ENCODE measurements at places on chromosomes 7 and 10.
A peak's percentile ranks its signal among the peaks of the same experiment; 100 is the strongest.

DNA sequence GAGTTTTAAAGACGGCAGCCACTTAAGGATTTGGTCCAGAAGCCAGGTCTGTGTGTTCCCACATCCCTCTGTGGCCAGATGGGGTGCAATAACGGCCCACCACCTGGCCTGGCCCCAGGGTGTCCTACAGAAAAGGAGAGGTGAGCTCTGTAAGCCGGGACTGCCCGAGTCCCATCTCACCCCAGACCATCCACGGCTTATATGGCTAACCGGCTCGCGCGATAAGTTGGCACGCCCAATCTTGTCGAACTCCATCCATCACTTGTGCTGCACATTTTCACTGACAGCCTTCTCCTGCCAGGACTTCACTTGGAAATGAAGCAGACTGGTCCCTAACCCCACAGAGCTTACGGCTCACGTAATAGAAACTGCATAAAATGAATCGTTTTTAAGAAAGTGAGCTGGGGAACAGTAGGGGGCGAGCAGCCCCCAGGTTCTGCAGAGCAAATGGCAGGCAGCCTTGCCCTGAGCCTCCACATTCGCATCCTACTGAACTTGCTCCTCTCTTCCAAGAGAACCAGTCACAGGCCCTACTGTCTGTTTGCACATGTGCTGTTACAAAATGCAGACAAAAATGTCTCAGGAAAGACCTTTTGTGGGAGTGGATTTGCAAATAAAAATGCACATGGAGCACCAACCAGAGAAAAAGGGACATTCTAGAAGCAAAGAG is 98.2 kb downstream of the TNS3 start:
- no peak for DNase-seq

DNA sequence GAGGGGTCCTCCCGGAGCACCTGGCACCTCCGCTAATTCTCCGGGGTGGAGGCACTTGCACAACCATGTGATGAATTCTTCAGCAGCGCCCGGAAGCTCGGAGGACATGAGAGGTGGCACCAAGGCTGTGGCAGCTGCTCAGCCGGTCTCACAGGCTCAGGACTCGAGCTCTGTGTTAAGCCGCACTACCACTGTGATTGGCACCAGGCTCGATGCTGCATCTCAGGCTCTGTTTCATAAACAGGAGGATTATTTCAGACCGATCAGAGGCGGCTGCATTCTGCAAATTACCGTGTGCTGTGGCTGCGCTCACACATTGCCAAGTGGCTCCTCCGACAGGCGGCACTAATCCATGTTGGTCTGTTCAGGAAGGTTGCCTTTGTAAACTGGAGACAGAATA is 495.2 kb downstream of the DNAJB6 start:
- no peak for DNase-seq

DNA sequence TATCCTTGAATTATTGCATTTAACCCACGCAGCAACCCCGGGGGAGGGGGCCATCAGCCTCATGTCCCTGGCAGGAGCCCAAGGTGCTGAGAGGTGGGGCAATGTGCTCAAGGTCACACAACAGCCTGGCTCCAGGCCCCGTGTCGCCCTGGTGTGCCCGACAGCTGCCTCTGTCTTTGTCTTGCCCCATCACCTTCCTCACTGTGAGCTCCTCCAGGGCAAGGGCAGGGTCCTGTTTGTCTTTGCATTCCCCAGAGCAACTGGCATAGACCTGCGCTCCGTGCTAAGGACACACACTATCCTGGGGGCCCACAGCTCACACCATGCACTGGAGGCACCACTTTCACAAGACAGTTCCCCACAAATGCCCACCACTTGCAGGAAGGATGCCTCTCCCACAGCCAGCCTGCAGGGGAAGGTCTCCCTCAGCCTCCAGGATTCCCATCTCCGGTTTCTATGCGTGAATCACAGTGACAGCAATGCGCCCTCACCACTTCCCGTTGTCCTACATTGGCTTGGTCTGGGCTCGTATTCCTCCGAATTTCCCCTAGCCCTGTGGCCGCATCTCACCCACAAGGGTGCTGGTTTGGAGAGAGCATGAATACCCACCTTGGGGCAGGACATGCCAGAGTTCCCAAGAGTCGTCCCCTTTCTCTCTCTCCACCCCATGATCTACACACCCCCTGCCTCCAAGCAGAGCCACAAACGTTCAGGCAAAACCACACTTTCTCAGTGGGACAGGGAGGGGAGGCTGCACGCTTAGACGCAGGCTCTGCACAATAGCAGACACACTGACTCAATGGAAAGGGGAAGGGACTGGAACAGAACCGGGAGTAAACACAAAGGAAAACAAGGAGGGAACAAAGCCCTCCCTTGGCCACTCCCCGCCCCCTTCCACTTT is 10.3 kb downstream of the ITPRIP start:
- peak; percentile 84 for DNase-seq

GRCh38 chr7:145050415-145050814 is 214.6 kb upstream of the TPK1 start:
- no peak for DNase-seq

DNA sequence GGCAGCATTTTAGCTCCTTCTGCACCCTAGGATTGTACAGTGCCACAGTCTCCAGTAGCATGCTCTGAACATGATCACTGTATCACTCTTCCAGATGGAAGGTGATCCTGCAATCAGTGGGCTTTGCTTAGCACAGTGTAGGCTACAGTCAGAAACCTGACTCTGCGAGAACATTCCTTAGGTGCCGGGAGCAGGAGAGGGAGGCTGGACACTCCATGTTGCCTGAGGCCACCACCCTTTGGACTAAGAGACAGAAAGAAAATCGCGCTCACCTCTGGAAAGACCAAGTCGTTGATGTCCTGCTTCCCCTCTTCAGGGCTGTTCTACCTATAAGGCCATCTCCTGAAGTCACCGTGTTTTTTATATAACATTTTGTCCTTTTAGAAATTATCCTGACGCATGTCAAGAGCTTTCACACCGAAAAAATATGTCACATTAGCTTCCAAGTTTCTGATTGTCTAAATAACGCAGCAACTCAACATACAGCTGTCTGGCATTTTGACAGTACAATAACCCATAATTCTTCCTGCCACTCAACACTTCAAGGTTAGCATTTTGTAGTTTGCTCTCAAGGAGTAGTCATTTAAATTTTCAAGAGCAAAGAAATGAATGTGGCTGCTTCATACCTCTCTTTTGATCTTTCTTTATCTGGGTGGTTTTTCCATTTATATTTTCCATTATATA is 563.1 kb downstream of the LRMDA start:
- DNase-seq: no peak

- DNase-seq: no peak
Measured at GRCh38 chr10:101305320-101306241, 48.4 kb upstream of the BTRC start.

DNA sequence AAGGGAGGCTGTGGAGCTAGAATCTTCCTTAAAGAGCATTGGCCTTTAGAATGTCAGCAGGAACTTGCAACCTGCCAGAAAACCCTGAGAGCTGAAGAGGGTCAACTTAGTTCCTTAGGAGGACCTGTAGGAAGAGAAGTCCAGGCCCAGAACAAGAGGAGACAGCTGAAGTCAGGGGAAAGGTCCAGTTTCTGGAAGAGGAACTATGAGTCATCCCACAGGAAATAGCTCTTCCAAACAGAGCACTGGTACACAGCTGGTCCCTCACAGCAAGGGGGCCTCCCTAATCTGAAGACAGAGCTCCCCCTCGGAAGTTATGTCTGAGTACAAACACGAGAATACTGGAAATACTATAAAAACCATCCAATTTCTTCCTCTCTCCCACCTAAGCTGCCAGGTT is 98.9 kb downstream of the HERPUD2 start:
- DNase-seq: no peak

- DNase-seq: no peak
Measured at GRCh38 chr10:45463244-45464116, 89.5 kb downstream of the ALOX5 start.

- no peak for DNase-seq
Measured at GRCh38 chr10:130353928-130354572, 217.9 kb downstream of the GLRX3 start.

GRCh38 chr7:110043519-110043918 is 1047.4 kb upstream of the LRRN3 start:
- no peak for DNase-seq

DNA sequence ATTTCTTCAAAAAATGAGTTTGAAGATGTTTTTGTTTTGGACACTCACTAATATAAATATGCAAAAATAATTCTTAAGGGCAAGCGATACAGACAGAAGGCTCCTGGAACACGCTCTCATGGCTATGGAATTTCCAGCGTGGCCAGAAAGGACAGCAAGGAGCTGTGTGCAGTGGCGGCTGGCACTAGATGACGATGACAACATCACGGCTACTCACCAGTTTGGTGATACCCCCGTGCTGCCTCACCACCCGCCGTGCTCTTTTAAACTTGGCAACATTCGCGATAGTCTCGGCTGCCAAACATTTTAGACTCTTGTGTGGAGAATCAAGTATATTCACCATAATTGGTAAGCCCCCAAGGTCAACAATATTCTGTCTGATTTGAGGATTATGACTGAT is 54.9 kb downstream of the ODAD2 start:
- no peak for DNase-seq

- DNase-seq: no peak
Measured at GRCh38 chr10:26626066-26626465, 71.4 kb upstream of the PDSS1 start.

GRCh38 chr7:5448378-5449037 is 24.9 kb upstream of the TNRC18 start:
- DNase-seq: no peak

DNA sequence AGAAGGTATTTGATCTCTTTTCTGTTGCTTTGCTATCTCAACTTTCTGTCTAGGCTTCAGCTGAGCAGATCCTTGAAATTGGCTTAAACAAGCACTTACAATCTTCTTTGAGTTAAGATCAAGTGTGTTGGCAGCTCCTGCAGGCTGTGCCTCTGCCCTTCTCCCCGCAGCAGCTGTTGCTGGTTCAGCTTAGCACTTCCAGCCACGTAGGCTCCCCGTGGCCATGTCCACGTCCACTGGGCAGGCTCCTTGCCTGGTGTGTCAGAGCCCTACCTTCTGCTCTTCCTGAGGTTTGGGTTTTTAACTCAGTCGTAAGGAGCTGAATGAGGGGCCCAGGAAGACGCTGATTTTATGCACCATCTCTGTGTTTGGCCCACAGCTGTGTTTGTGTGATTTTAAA is 47.2 kb downstream of the CAMK1D start:
- DNase-seq: no peak

GRCh38 chr7:128911423-128912031 is 1.0 kb upstream of the KCP start:
- peak; percentile 63 for DNase-seq

DNA sequence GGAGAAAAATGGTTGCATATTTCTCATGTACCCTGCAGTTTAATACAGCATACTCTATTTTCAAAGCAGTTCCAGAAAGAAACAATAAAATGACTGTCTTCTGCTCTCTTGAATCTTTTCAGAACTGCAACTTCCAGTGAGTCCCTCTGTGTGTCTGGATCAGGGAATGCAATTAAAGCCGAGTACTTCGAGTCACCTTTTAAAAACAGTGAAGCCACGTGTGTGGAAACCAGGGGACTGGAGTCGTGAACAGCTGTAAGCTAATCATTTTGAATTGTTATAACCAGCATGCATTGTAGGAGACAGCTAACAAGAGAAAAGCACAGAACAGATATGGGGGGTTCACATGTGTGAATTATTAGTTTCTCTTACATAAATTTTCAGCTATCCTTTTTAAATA is 109.1 kb downstream of the CPED1 start:
- no peak for DNase-seq

DNA sequence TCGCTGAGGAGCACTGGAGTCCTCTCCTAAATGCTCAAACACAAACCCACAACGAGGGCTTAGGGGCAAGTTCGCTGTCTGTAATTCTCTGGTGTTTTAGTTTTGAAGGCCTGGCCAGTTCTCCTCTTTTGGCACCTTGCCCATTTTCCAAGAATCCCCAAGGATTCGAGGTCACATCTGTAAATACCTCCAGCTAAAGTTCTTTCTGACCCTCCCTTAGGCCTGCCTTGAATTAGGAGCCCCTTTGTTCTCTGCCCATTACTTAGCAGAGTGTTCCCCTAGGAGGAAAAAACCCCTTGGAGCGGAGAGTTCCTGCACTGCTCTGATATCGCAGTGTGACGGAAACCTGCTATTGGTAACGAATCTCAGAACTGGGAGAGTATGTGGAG is 743 bp upstream of the PYROXD2 start:
- no peak for DNase-seq

GRCh38 chr10:1716839-1717238 is 20.5 kb downstream of the ADARB2 start:
- DNase-seq: no peak

GRCh38 chr7:134293002-134293740 is 23.6 kb downstream of the SLC35B4 start:
- DNase-seq: peak; percentile 37

DNA sequence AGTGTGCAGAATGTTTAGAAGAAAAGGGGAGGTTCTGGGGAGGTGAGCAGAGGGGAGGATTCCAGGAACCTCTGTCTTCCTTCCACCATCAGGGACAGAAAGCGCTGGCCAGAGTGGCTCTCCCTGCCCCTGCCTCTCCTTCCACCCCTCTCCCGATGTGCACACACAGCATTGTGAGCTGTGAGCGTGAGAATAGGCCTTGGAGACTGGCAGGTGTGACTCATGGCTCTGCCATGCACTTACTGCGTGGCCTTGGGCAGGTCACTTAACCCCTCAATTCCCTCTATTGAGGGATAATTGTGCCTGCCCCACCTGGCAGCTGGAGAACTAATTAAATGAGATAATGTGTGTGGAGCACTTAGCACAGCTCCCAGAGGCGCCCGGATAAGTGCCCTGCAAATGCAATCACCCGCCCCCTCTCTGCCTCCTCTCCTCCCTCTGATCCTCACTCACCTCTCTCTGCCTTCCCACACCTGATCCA is 115.4 kb downstream of the ZMIZ1 start:
- no peak for DNase-seq

DNA sequence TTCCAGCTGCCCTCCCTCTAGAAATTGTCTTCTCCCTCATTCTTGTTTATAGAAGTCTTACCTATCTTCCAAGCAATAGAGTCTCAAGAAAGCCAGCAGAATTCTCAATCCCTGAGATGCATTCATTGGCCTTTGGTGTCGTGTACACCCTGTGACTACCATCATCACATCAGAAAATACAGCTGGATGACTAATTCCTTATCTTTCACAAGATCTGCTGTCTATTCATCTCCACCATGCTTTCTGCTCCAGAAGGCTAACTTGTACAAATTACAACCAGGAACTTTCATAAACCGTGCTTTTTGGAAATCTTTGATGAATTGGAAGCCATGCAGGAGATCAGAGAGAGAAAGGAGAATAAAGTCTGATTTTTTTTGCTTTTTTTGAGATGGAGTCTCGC is 1062.9 kb upstream of the GHITM start:
- no peak for DNase-seq

All from hindlimb muscle (tissue), 1 donor.